ENCODE measurements at places on chromosomes 16 and 17. TPM values are rescaled to one million over a fixed set of nuclear protein-coding genes. Genes with fewer than 3 reads are reported as not detected.

DNA sequence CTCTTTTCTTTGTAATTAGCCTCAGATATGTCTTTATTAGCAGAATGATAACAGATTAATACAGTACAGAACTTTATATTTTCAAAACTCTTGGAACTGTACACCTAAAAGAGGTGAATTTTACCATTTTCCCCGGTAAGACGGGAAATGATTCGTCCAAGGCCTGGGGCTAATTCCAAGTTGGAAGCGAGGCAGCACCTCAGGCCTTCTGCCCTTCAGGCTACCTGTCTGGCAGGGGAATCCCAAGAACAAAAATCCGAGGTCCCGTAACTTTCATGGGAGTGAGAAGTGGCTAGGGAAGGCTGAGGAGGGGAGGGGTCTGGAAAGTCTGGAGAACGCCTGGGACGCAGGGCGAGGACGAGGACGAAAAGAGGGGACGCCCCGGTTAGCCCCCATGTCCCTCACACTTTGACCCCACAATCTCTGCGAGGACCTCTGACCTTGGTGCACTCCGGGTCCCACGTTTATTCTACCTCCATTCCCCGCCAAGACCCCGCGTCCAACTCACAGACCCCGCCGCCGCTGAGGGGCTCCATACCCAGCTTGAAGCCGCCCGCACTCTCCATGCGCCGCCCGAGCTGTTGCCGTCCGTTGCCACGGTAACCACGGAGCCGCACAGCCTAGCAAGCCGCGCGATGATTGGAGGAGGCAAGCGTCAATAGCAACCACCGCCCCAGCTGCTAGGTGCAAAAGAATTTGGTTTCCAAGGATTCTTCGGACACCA lies at the start of gene HYDIN:
Gene HYDIN, minus strand, starts transcription at position 601 of the 724 bp plus-strand sequence. CDS start 43,827 bp downstream, outside the sequence.
- peak within 1 kb of the TSS; percentile 25 for H3K4me3 ChIP-seq
- peak; percentile 68 for DNase-seq
- no peak within 1 kb of the TSS for H3K27ac ChIP-seq
- H3K4me1 ChIP-seq, result peaks cover 5% of the 10 kb centered on the region
- H3K27me3 ChIP-seq, result no peaks in the 10 kb centered on the region
- H3K36me3 ChIP-seq, result no peaks in the 10 kb centered on the region

Gene AOC2
- total RNA-seq, result 1.1 TPM

DNA sequence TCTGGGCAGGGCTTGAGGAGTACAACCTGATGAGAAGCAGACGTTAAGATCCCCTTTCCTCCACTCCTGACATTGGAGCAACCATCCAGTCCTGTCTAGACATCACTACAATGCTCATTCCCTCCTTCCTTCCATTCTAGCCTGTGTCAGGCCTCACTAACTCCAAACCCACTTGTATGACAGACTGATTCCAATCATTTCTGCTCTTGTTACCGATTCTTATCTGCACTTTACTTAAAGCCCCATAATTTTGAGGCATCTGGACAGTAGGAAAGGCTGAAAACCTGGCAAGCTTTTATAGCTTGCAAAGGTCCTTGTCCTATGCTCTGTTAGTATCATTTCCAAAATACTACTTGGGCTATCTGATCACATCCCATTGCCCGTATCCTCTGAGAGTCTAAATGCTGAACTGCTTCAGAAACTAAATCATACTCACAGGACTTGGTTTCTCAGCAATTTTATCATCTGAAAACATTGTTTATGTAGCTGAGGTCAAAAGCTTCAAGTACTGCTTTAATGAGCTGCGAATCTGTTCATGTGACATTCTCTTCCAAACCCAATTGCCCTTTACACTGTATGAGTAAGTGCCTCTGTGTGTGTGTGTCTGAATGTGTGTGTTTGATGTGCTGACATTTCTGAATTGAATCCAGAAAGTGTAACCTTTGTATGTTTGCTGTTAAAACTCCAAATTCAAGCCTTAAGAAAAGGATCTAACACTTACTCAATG lies 57.2 kb upstream of the CACNG3 start:
- no peak overlapping the region for H3K27ac ChIP-seq
- H3K27me3 ChIP-seq, result no peaks in the 10 kb centered on the region
- no peak for DNase-seq
- H3K4me1 ChIP-seq, result no peaks in the 10 kb centered on the region
- no peak overlapping the region for H3K4me3 ChIP-seq

Gene SRR
- total RNA-seq, result 8.1 TPM

Gene NPW
- 3.1 TPM for total RNA-seq

Gene OSGIN1
- total RNA-seq, result 4.2 TPM

- peaks cover 86% of the 10 kb centered on the region for H3K27me3 ChIP-seq
- H3K4me1 ChIP-seq, result no peaks in the 10 kb centered on the region
- no peak overlapping the region for H3K4me3 ChIP-seq
- H3K27ac ChIP-seq, result no peak overlapping the region
- DNase-seq, result no peak
These were observed 183.0 kb downstream of the RBFOX3 start for GRCh38 chr17:79427621-79428539.

DNA sequence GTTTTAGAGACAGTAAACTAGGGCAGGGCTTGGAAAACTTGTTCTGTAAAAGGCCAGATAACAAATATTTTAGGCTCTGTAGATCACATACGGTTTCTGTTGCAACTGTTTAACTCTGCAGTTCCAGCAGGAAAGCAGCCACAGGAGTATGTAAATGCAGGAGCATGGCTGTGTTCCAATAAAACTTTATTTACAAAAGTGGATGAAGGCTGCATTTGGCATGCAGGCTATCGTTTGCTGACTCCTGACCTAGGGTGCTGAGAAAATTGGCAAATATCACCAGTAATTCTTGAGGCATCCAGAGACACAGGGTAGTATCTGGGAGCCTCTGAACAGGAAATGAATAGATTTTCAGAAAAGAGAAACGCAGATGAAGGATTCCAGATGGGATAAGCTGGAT lies 274.0 kb downstream of the MAF start:
- H3K4me1 ChIP-seq, result no peaks in the 10 kb centered on the region
- H3K36me3 ChIP-seq, result no peaks in the 10 kb centered on the region
- no peak overlapping the region for H3K4me3 ChIP-seq
- H3K27me3 ChIP-seq, result peaks cover 29% of the 10 kb centered on the region
- DNase-seq, result no peak
- no peak overlapping the region for H3K27ac ChIP-seq

- H3K27ac ChIP-seq, result no peak overlapping the region
- H3K27me3 ChIP-seq, result peaks cover 44% of the 10 kb centered on the region
- H3K4me1 ChIP-seq, result peaks cover 14% of the 10 kb centered on the region
- no peak for DNase-seq
These were observed 71.5 kb downstream of the CRISPLD2 start for GRCh38 chr16:84891149-84891795.

GRCh38 chr16:81586977-81587625 lies 142.5 kb downstream of the CMIP start:
- peaks cover 15% of the 10 kb centered on the region for H3K4me1 ChIP-seq
- no peak overlapping the region for H3K27ac ChIP-seq
- DNase-seq, result no peak

DNA sequence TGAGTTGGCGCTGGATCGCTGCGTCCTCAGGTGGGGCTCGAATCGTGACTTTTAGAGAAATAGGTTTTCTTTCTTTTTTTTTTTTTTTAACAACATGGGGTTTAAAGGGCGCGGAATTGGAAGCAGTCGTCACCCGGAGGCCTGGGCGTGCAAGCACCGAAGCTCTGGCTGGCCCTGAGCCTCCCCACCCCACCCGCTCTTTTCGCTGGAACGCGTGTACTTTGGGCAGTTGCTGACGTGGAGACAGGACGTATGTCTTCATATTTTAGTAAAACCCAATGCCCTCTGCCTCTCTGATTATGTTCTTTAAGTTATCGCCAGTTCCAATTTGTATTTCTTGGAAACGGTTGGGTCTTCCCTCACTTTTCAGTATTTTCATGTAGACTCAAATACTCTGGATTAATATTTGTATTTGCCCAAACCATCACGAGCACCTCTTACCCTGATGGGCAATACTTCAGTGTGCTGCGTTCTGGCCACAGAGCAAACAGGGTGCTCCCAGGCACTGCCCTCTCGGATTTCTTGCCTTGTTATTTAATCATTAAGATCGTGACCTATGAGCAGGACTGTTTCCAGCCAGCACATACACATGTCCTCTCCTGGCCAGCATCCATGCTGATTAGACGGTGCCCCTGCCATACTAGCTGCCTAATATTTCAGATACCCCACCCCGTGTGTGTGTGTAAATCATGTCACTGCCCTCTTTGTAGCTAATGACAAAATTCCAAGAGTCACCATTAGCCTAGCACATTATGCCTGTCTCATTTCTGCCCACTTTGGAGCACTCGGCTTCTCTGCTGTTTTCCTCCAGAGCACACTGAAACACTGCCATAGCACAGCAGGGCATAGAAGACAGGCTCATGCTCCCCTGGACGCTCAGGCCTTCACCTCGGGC lies 805 bp upstream of the C16orf95 start:
- peak overlapping the region; percentile 93 for H3K27ac ChIP-seq
- no peaks in the 10 kb centered on the region for H3K27me3 ChIP-seq
- peak overlapping the region; percentile 79 for H3K4me3 ChIP-seq
- DNase-seq, result no peak

Gene SSTR5
- not detected for total RNA-seq

DNA sequence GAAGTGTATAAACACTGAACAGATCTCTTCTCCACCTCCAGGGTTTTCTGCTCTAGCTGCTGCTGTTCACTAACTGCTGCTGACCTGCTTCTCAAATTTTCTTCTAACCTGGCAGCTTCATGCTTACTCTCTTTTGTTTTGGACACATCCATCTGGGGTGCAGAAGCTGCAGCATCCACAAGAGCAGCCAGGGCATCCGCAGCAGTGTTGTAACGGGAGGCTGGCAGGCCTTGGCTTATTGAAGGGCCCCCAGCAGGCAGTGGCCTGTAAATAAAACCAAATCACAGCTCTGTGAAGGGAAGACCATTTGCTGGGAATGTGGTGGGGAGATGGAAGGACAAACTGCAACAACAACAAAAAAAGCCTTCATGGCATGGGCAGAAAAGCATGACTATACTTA lies 62.0 kb downstream of the TTC19 start:
- H3K27ac ChIP-seq, result no peak overlapping the region
- peaks cover 83% of the 10 kb centered on the region for H3K36me3 ChIP-seq
- H3K4me1 ChIP-seq, result no peaks in the 10 kb centered on the region

Gene AOC3
- 0.42 TPM for total RNA-seq

GRCh38 chr17:80361495-80362220 lies 53.3 kb upstream of the ENDOV start:
- H3K36me3 ChIP-seq, result peaks cover 77% of the 10 kb centered on the region
- no peak overlapping the region for H3K27ac ChIP-seq
- H3K27me3 ChIP-seq, result no peaks in the 10 kb centered on the region
- H3K4me3 ChIP-seq, result no peak overlapping the region
- peaks cover 7% of the 10 kb centered on the region for H3K4me1 ChIP-seq

GRCh38 chr16:75385507-75386152 lies 47.7 kb downstream of the CFDP1 start:
- no peaks in the 10 kb centered on the region for H3K4me1 ChIP-seq
- H3K27me3 ChIP-seq, result no peaks in the 10 kb centered on the region
- peaks cover 45% of the 10 kb centered on the region for H3K36me3 ChIP-seq
- no peak overlapping the region for H3K4me3 ChIP-seq
- no peak overlapping the region for H3K27ac ChIP-seq

Gene NOD2
- not detected for total RNA-seq

DNA sequence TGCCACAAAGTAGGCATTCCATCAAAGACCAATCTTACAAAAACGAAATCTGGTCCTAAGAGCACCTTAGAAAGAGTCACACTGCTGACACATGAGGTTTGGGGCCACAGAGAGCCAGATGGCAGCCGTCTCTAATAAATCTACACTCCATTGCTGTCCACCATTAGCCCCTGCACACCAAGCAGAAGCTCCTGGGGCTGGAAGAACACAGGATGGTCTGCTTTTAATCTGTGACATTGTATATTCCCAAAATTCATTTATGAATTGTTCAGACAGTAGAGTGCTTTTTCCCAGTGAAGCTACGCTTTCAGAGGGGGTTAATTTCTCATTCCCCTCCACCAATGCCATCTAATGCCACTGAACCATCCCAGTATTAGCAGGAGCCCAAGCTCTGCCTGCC lies 1.6 kb downstream of the CYB561 start:
- no peak overlapping the region for H3K4me3 ChIP-seq
- no peaks in the 10 kb centered on the region for H3K27me3 ChIP-seq
- H3K4me1 ChIP-seq, result peaks cover 40% of the 10 kb centered on the region
- no peak for DNase-seq
- H3K36me3 ChIP-seq, result no peaks in the 10 kb centered on the region

DNA sequence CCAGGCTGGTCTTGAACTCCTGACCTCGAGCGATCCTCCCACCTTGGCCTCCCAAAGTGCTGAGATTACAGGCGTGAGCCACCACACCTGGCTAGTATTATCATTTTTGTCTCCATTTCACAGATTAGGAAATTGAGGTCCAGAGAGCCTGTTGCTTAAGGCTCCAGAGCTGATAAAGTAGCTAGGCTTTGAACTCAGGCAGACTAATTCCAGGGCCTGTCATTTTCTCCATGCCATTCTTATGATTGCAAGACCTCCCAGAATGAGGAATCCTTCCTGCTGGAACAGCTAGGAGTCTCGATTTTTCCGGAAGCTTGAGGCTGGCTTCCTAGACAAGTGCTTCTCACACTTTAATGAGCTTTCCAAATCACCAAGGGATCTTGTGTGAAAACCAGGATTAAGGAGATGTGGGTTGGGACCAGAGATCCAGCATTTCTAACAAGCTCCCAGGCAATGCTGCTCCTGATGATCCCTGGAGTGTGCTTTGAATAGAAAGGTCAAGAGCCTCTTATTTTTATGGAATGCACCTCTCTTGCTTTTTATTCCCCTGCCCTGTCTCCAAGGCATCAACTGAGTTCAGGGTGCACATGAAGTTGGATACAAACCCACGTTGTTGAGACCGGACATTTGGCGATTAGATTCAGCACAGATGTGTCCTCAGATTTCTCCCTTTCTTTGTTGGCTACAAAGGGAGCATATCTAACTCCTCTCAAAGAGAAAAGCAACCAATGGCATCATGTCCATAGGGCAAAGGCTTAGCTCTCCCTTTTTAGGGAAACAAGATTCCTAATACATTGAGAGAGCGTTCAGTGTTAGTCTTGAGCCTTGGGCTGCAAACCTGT lies 40.3 kb upstream of the FAM20A start:
- H3K4me1 ChIP-seq, result no peaks in the 10 kb centered on the region
- H3K27me3 ChIP-seq, result peaks cover 7% of the 10 kb centered on the region
- H3K27ac ChIP-seq, result no peak overlapping the region
- DNase-seq, result no peak
- H3K4me3 ChIP-seq, result no peak overlapping the region
- H3K36me3 ChIP-seq, result no peaks in the 10 kb centered on the region

GRCh38 chr17:63826468-63827001 lies 696 bp upstream of the PSMC5 start:
- H3K36me3 ChIP-seq, result peaks cover 80% of the 10 kb centered on the region
- H3K27me3 ChIP-seq, result no peaks in the 10 kb centered on the region
- DNase-seq, result no peak
- peak overlapping the region; percentile 92 for H3K4me3 ChIP-seq
- peak overlapping the region; percentile 100 for H3K27ac ChIP-seq
- no peaks in the 10 kb centered on the region for H3K4me1 ChIP-seq

Data from K562 (cell line).